Dermis lymphatic vessel endothelial cell (primary cell): ENCODE measurements at places on chromosomes 13 and 19. TPM values are rescaled to one million over a fixed set of nuclear protein-coding genes. Genes with fewer than 3 reads are reported as not detected.

CBARP gene
- 0.76 and 1.2 TPM in 2 replicates for total RNA-seq

NKPD1 gene
- total RNA-seq = 0.11 and 0.17 TPM in 2 replicates

CCDC122 gene
- total RNA-seq = 2.7 and 8.6 TPM in 2 replicates

ADGRE3 gene
- not detected in 2 replicates for total RNA-seq

MAG gene
- not detected in 2 replicates for total RNA-seq

ZNF90 gene
- total RNA-seq = 0.26 and 0.33 TPM in 2 replicates

GIPC3 gene
- total RNA-seq = 1.1 and 1.2 TPM in 2 replicates

FREM2 gene
- not detected in 2 replicates for total RNA-seq

ARHGAP33 gene
- total RNA-seq = 0.95 and 1.4 TPM in 2 replicates

PIK3R2 gene
- total RNA-seq = 2.1 and 2.5 TPM in 2 replicates
